Amniotic epithelial cell (primary cell): ENCODE measurements at places on chromosomes 3 and 15.

DNA sequence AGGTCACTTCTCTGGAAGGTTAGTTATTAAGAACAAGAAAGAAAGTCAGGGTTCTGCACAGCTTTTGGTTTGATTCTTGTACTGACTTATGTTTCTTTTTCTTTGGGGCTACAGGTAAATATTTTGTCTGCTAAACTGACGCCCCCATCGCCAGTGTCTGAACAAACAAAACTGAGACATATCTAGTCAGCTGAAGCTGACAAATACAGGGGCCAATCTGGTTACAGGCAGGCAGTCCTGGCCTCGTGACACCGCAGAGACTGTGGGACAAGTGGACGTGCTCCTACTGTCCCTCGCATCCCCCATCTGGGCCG is 4.6 kb upstream of the RPL14 start:
- DNase-seq = no peak

DNA sequence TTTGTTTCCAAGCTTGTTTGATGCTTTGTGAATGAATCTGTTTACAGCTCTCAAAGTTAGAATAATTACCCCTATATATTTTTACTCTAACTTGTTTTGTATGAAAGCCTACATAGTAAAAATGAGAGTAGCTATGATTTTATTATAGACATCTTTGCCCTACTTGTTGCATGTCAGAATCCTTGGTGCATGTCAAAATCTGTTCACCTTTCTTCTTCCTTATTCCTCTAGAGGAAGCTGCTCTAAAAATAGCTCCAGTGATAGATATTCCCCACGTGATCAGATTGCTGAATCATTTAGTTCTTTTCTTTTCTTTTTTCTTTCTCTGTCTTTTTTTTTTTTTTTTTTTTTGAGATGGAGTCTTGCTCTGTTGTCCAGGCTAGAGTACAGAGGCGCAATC is 39.8 kb downstream of the LRRC49 start:
- DNase-seq = no peak

GRCh38 chr15:79897701-79898113 is 893 bp upstream of the MTHFS start:
- DNase-seq = no peak

DNA sequence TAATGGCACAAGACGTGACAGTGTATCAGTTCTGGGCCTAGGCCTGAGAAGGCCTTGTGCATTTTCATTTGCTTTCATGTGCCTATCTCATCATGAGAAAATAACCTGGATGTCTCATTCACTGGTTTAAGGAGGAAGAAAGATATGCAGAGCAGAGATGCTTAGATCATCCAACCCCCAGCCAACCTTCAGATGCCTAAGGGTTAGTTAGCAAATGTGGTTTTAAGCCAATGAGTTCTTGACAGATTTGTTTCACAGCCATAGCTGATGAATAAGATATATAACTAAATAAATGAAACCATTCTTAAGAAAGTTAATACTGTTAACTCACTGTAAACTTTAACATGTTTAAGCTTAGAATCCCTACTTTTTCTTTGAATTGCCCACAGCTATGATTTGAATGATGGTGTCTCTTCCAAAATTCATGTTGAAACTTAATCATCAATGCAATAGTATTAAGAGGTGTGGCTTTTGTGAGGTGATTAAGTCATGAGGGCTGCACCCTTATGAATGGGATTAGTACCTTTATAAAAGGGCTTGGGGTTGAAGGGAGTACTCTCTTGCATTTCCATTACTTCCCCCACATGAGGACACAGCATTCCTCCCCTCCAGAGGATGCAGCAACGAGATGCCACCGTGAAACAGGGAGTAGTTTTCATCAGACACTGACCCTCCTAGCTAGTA is 324.6 kb upstream of the TBC1D5 start:
- DNase-seq = no peak

GRCh38 chr3:109387201-109387600 is 49.9 kb upstream of the DPPA4 start:
- DNase-seq = no peak

DNA sequence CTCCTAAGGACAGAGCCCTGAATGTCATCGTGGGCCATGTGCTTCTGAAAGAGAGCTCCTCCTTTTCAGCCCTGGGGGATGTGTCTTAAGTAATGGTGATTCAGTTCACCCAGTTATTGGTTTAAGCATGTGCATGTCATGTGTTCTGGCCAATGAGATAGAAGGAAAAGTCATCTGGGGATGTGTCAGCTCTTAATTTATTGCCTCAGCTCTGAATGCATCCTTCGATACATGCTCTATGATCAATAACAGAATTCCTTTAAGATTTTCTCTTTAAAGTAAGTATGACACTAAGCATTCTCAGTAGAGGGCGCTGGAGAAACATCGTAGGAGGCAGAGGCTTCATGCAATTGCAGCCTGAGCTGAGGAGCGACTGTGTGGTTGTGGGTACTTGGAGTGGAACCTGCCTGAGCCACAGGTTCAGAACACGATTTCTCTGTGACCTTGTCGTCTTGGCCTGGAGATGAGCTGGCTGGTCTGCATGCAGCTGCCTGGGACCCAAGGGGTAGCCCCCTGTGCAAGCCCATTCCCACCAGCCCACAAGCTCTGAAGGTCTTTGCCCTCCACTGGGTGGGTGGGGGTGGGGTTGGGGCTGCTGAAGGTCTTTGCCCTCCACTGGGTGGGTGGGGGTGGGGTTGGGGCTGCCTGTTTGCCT is 69.5 kb downstream of the C3orf38 start:
- peak; percentile 68 for DNase-seq

DNA sequence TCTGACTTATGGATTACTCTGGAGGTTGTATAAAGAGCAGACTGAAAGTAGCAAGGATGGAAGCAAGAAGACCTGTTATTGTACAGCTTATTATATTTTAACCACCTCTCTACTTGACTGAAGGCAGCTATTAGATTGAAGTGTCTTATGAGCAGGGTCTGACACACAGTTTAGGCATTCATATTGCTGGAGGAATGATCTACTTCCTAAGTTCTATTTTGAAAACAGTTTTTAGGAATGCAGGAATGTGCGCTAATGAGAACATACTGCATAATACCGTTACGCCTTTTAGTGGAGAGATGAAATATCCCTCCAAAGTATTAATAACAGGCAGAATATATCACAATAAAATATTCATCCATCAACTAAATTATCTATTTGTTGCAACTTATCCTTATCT is 193.3 kb downstream of the ISL2 start:
- DNase-seq = peak; percentile 49

DNA sequence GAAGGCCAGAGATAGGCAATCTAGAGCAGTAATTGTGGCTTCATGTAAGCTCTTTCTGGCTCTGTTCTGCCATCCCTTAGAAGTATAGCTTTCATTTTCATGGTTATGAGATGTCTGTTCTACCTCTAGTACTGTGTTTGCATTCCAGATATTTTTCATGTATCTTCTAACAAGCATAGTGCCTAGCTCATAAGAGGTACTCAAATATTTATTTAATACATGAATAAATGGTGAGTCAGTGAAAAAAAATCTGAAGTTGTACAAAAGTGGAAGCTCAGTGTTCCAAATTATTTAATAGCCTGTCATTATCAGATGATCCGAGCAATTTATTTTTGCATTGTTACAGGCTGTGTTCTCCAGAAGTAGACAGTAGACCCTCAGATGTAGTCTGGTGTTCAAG is 64.3 kb downstream of the OXSM start:
- peak; percentile 20 for DNase-seq

DNA sequence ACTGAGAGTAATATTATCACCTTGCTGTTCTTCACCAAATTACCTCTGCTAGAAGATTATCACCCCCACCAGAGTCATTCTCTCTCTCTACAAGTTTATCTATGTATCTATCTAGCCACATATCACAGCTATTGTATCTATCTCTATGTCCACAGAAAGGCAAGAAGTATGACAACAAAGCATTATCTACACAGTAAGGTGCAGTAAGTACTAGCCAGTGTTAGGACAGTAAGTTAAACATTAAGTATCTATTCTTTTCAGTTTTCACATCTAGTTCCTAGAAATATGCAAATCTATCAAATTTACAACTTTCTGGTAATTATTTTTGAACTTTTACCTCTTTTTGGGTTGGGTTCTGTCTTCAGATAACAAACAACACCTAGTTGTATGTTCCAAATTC is 26.5 kb upstream of the XXYLT1 start:
- DNase-seq = no peak

- no peak for DNase-seq
Measured at GRCh38 chr3:152828075-152828840, 6.7 kb upstream of the P2RY1 start.

- DNase-seq = no peak
Measured at GRCh38 chr15:72156928-72157327, 38.7 kb downstream of the SENP8 start.

GRCh38 chr3:108605028-108605427 is 15.5 kb downstream of the DZIP3 start:
- no peak for DNase-seq

DNA sequence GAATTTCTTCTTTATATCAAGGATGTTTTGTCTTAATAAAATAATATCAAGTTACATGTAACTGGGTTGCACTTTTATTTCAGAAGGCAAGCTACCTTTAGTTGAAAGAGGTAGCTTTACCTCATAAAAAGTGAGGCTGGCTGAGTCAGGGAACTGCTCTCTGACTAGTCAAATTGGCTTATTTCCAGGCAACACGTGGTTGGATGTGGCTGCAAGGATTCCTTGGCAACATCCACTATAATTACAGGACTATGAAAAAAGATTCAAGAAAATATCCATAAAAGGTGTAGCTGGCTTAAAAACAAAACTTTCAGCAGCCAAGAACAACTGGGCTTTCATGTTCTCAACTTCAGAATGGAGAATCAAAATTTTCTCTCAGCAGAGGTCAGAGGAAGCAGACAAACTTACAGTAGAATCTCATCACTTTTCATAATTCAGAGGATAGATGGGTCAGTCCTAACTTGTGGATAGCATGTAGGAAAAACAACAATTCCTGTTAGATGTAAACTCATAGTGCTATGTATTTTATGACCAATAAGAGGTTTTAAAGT is 779.1 kb downstream of the MECOM start:
- DNase-seq = peak; percentile 55

GRCh38 chr15:66836231-66837030 is 134.4 kb downstream of the SMAD6 start:
- DNase-seq = no peak
